CD4-positive, alpha-beta T cell treated with Interleukin-12 subunit alpha and Interleukin-12 subunit beta, for 1 hour (primary cell): ENCODE measurements at places on chromosomes 1 and 21.

- DNase-seq = no peak
Observed at GRCh38 chr1:160400646-160401486, 502 bp downstream of the VANGL2 start.

DNA sequence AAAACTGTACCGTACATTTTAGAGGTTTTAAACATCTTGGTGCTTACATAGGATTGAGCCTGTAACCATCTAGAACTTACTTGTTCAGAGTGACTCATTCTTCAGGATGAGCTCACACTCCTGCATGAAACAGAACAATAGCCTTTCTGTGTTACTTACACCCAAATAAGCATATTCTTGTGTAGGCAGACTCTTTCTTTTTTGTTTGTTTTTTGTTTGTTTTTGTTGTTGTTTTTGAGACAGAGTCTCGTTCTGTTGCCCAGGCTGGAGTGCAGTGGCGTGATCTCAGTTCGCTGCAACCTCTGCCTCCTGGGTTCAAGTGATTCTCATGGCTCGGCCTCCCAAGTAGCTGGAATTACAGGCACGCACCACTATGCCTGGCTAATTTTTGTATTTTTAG, 3.8 kb upstream of the CA6 start:
- DNase-seq = no peak

DNA sequence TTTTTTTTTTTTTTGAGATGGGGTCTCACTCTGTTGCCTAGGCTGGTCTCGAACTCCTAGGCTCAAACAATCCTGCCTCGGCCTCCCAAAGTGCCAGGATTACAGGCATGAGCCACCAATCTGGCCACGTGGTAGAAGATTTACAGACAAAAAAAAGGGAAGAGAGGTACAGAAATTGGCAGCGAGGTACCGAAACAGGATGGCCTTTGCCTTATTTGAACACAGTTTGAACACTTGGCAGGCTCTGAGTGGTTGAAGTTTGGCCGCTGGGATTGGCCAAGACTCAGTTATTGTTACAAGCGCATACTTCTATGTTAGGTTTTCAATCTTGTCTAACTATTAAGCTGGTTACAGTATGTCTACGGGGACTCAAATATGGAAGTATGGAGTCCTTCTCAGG, 6.2 kb upstream of the AADACL4 start:
- no peak for DNase-seq

GRCh38 chr1:36342426-36343185, 19.2 kb upstream of the EVA1B start:
- DNase-seq = peak; percentile 68

DNA sequence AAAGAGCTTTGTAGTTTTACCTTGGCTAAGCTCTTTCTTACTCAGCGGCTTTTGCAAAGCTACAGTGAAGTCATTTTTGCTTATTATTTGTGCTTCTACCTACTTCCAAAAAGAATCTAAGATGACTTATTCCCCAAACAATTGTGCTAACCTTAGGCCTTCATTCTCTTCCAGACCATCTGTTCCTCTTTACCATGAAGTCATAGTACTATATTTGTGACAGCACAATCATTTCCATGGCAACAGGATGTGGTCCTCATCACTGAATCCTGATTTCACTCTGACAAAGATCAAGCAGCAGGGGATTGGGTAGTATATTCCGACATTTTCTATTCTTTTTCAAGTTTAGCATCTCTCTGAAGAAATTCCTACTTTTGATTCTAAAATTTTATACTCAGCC, 24.8 kb upstream of the NMNAT2 start:
- no peak for DNase-seq
